HAP-1 (cell line): ENCODE measurements at places on chromosomes 3 and 15.

DNA sequence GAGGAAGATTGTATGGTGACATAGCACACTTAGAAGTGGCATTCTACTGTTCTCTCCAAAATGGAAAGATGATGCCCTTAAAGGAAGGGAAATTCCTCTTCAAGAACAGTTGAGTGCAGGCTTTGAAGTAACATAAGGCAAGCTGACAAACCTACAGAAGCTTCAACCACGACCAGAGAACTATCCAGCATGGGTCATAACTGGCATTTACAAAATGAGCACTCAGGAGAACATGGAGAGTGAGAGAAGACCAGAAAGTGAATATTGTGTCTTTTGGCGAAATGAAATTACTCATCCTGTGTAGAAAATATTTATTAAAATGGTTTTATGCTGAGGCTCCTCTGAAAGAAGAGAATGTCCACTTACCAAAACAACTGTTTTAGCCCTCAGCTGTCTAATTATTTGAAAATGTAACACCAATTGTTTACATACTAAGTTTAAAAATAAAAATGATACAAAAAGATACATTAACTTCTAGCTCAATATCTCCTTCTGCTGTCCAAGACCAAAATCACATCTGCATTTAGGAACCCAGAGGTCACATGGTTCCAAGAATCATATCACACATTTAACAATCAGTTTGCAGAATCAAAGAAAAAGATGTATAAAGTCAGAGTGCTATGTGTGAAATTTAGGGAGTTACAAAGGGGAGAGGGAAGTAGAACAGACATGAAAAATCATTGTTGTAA is 216.9 kb downstream of the ATP8B4 start:
- no peak for DNase-seq

DNA sequence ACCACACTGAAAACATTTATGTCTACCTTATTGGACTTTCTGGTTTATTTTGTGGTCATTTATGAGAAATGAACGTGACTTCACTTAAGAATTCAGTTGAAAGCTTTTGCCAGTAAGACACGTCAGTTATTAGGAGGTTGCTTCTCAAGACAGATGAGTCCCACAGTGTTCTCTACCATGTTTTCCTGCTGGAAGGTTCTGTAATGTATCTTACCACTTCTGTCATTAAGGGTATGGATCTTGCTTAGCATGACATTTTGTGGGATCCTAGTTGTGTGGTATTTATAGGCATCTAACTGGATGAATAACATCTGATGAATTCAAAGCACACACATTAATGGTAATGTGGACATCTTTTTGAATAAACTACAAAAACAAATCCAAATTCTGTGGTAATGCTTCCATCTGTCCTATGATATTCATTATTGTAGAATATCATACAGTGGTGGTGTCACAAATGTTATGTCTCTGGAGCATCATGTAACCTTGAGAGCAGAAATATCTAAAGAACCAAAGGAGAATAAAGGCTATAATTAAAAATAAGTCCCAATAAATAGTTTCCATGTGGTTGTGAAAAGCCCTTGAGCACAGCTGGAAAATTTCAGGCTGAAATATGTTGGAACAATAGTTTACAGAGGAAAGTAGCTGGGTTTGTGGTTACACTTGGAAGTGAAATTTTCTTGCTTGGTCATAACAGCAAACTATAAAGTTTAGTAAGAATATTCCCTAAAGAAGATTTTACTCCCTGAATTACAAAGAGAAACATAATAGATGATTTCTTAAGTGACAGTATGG is 61.5 kb downstream of the C3orf38 start:
- DNase-seq = no peak

DNA sequence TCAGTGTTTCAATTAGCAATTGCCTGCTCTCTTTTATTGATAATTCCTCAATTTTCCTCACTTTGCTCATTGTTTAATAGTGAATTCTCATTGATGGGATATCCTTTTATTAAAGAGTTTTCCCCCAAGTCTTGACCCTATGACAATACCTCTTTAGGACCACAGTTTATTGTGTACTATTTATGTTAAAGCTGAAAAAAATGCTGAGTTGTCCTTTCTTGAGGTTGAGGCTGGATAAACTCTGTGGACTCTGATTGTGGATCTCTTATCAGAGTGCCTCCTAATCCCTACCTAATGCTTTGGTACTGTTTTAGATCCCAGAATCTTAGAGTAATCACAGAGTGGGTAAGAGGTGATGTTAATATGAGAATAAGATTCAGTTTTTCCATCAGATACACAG is 416.3 kb upstream of the GBE1 start:
- DNase-seq = no peak

DNA sequence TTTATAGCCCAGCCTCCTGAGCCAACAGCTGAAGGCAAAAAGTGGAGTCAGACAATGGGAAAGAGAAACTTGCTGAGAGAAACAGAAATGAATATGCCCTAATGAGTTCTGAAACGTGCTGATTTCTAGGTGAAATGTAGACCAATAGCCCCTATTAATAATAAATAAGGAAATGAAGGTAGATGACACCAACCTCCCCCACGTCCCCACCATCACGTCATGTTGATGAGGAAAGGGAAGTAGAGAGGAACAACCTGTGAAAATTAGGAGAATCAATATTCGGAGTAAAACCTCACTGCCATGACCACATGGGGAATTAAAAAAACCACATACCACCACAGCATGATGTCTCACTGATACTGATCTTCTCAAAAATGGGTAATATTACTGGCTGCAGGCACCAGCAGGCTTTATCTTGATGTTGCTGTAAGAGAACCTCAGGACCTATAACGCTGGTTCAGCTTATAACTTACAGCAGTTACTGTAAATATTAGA is 64.0 kb downstream of the KAT2B start:
- no peak for DNase-seq

GRCh38 chr3:20064796-20065564 is 24.7 kb downstream of the KAT2B start:
- DNase-seq = no peak

- no peak for DNase-seq
Measured at GRCh38 chr15:29840926-29841325, 18.7 kb upstream of the TJP1 start.

- DNase-seq = no peak
Measured at GRCh38 chr15:74396445-74397238, 29.2 kb upstream of the CYP11A1 start.

GRCh38 chr15:73568564-73569280 is 64.5 kb downstream of the NPTN start:
- no peak for DNase-seq

DNA sequence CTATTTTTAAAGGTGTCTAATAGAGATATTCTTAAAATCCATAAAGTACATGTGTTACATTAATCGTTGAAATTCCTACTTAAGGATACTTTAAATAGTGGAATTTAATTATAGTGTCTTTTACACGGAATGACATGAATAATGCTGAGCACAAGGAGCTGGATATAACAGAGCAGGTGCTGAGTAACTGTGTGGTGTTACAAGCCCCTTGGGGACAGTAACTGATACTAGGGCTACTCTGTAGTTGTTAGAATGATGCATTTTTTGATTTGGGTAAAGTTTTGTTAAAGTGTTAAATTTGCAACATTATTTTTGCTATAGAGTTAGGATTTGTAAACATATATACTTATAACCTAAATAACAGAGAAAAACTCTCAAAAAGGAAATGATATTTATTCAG is 1496.1 kb downstream of the OTOL1 start:
- no peak for DNase-seq

DNA sequence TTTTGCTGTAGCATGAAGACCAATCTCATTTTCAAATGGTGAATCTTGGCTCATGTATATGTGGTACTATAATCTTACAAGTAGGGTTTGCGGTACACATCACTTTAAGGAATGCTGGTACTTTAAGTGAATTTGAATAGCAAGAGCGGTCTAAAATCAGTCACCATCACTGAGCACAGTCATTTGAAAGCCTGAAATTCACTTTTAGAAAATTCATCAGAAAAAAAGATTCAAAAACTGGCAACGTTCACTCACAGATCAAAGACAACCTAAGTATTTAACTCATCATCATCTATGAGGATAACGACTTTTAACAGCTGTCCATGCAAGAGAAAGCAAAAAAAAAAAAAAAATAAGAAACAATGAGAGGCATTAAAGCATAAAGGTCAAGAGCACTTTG is 111.6 kb downstream of the FHIT start:
- DNase-seq = no peak

DNA sequence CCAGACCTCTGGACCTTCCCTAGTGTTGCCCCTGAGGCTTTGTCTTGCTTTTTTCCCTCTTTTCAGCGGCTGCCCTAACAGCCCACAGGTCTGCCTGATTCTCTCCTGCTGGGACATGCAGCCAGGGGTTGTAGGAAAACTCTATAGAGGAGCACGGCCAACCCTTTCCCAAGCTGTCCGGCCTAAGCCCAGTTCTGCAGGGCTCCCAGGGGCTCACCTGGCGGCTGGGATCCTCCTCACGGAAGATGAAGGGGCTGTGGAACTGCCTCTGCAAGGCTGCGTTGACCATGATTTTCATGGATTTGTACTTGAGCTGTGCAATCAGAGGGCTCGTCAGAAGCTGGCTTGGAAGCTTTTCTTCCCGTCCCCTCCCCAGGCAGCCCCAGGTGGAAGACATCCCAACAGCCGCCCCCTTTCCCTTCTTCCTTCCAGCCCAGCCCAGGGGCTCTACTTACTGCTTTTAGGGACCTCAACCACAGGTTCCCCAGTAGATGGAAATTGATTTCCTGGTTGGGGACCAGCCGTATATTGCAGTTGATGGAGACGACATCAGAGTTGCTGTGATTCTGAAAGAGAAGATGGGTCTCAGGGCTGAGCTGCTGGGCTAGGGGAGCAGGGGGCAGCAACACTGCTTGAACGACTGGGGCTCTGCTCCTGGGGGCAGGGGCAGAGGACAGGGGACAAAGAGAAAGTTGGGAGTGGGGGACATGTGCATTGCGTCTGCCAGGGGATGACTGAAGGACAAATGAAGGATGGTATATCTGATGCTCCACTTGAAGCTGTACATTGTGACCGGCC is 29.8 kb downstream of the FEM1B start:
- DNase-seq = peak; percentile 11

GRCh38 chr3:99777210-99777549 is 40.5 kb upstream of the CMSS1 start:
- DNase-seq = no peak

GRCh38 chr15:34266751-34267150 is 41.9 kb downstream of the EMC4 start:
- no peak for DNase-seq

- DNase-seq = peak; percentile 66
Measured at GRCh38 chr3:122560680-122561079, 3.4 kb downstream of the PARP9 start.

DNA sequence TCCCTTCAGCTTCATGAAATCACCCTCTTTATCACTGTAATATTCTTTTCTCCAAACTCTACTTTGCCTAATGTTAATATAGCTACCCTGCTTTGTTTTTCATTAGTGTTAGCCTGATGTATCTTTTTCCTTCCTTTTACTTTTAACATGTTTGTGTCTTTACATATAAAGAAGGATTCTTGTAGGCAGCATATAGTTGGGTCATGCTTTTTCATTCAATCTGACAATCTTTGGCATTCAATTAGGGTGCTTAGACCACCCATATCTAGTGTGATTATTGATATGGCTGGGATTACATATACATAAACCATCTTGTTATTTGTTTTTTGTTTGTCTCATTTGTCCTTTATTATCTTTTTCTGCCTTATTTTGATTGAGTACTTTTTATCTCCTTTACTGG is 34.9 kb upstream of the HEG1 start:
- no peak for DNase-seq

DNA sequence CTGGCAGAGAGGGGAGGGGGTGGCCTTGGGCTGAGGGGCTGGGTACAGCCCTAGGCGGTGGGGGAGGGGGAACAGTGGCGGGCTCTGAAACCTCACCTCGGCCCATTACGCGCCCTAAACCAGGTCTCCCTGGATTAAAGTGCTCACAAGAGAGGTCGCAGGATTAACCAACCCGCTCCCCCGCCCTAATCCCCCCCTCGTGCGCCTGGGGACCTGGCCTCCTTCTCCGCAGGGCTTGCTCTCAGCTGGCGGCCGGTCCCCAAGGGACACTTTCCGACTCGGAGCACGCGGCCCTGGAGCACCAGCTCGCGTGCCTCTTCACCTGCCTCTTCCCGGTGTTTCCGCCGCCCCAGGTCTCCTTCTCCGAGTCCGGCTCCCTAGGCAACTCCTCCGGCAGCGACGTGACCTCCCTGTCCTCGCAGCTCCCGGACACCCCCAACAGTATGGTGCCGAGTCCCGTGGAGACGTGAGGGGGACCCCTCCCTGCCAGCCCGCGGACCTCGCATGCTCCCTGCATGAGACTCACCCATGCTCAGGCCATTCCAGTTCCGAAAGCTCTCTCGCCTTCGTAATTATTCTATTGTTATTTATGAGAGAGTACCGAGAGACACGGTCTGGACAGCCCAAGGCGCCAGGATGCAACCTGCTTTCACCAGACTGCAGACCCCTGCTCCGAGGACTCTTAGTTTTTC is 4.9 kb downstream of the ISL2 start:
- no peak for DNase-seq

GRCh38 chr3:65635657-65636056 is 403.1 kb downstream of the MAGI1 start:
- no peak for DNase-seq

- DNase-seq = no peak
Measured at GRCh38 chr3:124510290-124510689, 220.0 kb upstream of the UMPS start.

- DNase-seq = no peak
Measured at GRCh38 chr15:80160570-80161156, 7.9 kb downstream of the FAH start.

DNA sequence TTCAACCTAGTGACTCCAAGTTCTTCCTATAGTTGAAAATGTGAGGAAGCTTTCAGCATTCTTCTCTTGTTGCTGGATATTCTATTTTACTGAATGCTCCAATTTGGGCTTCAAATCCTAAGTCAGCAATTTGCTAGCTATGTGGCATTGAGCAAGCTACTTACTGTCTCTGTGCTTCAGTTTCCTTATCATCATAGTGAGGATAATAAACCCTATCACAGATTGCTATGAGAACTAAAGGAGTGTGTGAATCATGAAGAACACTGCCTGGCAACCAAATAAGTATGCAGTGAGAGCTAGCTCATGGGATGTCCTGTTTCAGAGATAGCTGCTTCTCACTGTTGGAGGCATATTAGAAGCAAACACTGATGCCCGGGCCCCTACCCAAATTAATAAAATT is 163.8 kb upstream of the CDIN1 start:
- no peak for DNase-seq

- no peak for DNase-seq
Measured at GRCh38 chr3:99670556-99670950, 32.2 kb downstream of the COL8A1 start.

DNA sequence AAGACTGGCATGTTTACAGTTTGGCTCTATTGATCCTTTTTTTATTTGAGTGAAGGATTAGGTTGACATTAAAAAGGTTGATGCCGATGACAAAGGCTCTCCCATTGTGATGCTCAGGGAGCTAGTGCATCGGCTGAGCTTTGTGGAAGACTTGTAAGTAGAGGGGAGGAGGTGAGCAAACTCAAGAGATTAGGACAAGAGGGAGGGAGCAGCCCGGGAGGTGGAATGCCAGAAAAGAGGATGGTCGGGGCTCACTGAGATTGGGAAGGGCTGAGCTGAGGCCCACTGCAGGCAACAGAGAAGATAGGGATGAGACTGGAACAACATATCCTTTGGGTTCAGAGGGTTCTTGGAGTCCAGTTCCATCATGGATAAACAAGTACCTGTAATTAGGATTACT is 26.5 kb upstream of the PSMD6 start:
- peak; percentile 82 for DNase-seq

GRCh38 chr3:114709102-114709501 is 415.3 kb downstream of the TIGIT start:
- no peak for DNase-seq

- DNase-seq = no peak
Measured at GRCh38 chr3:182740710-182741109, 52.6 kb upstream of the ATP11B start.
